Coronary artery (tissue), 2 donors: ENCODE measurements at places on chromosomes 4 and X.

- no peak for DNase-seq
Measured at GRCh38 chrX:114675365-114675764, 91.5 kb downstream of the HTR2C start.

GRCh38 chrX:7163146-7163677 is 15.3 kb upstream of the PUDP start:
- DNase-seq = no peak

DNA sequence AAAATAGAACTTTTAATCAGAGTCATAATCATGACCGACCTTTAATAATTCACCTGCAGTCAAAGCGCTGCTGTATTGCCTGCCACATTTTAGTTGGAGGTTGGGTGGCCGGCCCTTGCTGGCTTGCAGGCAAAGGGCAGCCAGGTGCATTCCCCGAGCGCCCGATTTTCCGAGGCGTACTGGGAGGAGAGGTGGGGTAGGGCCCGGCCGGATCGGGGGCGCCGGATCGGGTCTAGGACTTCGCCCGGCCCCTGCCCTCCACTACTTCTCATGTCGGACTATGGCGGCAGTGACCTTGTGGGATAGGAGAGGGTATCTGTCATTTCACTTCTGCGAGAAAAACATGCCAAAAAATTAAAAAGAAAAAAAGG is 2.5 kb upstream of the RS1 start:
- DNase-seq = peak; percentile 78

GRCh38 chrX:22073928-22074327 is 41.8 kb downstream of the PHEX start:
- DNase-seq = no peak

DNA sequence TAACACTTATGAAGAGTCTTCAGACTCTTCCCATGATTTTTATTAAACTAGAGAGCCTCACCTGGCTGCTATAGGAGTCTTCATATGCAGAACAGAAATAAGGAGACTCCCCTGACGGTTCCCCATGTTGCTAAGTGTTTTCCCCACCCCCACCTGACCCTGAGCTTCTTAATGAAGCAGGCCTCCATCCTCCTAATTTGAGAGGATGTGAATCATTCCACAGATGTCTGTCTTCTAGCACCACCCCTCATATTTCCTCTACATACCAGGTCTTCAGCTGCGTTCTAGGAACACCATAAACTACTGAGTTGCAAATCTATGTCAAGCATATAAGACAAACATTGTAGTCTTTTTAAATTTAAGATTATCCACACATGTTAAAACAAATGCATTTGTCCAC is 36.9 kb downstream of the RP2 start:
- DNase-seq = no peak

GRCh38 chrX:16786791-16787735 is 797 bp downstream of the TXLNG start:
- no peak for DNase-seq

DNA sequence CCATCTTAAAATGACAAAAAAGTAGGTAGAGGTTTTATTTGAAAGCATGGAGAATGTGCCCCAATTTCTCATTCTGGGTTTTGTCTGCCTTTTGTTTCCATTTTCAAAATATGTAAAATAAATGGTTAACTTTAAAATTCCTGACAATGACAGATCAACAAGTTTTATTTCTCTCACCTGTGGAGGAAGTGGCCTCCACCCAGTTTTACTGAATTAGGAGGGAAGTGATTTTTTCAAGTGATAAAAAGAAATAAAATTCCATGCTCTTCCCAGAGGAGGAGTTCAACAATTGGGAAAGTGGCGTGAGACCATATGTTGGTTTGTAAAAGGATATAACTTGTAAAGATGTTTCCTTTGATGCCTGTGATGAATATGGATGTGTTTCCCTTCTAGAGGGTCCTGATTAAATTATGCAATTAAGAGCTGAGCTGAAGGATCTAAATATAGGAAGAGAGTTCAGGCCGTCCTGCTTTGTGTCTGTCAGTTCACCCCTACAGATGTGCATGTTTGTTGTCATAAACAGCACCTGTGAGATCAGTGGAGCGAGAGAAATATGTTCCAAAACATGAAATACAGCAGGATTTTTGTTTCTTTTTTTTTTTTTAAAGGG is 19.5 kb downstream of the SMAD1 start:
- no peak for DNase-seq

GRCh38 chrX:133745349-133745748 is 240.0 kb downstream of the GPC3 start:
- DNase-seq = no peak

- no peak for DNase-seq
Measured at GRCh38 chr4:13403326-13403725, 80.8 kb downstream of the RAB28 start.

- DNase-seq = no peak
Measured at GRCh38 chrX:27918799-27919198, 62.5 kb downstream of the DCAF8L1 start.

DNA sequence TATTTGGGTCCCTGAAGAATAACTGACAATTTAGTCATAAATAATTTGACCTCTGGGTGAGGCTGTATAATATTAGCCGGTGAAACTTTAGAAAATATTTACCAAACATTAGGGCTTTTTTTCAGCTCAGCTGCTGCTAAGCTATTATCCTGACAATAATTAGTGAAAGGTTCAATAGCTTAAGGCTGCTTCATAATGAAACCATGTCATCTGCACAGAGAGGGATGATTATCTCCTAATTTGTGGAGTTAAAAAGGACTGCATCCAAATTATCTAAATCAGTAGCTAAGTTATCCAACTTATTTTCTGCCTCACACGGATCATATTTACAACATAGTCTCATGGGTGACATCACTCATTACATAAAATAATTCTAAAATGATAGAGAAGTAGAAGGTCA is 1249.8 kb downstream of the RAPGEF2 start:
- DNase-seq = no peak

DNA sequence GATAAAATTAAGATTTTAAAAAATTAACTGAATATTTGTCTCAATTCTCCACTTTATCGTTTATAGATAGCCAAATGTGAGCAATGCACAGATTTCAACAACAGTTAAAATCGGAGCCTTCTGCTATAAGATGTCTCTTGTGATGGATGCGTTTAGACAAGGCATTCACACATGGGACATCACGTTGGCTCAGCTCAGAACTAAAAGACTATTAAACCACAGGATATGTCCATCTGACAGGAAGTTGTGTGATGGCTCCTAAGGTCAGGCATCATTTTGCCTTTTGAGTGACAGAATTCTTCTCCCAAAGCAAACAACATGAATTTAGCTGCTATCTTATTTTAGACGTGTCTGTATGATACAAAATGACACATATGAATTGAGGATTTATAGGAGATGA is 17.3 kb upstream of the VCX3B start:
- no peak for DNase-seq

DNA sequence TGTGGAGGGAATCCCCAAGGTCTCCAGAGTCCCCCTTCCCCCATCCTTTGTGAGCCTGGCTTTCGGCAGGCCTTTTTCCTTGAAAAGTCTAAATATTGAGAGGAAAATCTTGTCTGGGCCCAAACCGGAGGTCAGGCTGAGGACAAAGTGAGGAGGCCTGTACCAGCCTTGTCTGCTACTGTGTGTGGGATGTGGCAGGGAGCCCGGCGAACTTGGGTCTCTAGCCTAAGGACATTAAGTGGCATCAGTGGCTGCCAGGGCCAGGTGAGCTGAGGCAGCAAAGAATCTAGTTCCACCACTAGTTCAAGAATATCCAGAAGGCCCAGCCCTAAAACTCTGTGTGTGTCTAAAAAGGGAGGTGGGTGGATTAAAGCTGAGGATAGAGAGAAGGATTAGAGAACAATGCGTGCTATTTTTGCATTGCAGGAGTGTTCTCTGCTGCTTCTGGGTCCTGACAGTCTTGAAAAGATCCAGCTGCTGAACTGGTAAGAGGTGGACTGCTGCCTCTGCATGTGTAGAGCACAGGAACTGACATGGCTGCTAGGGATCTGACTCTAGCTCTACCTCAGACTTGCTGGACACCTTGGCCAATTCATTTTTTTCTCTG is 1.2 kb upstream of the AMER1 start:
- DNase-seq = no peak

DNA sequence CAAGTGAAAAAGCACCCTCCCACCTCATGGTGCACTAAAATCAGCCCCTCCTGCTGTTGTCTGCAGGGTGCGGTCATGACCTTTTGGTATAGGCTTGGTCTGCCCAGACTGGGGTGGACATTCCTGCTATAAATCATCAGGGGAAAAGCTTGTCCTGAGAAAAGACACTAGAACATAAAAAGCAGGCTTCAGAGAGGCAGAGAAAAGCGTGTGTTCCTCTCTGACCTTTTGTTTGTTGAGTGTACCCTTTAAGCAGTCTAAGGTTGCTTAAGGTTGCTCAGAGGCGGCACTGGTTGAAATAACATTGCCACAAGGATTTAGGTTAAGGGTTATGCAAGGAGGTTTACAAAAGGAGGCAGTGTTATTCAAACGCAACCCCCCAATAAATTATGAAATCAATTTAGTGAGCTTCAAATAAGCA is 43.5 kb downstream of the CCDC158 start:
- DNase-seq = no peak

DNA sequence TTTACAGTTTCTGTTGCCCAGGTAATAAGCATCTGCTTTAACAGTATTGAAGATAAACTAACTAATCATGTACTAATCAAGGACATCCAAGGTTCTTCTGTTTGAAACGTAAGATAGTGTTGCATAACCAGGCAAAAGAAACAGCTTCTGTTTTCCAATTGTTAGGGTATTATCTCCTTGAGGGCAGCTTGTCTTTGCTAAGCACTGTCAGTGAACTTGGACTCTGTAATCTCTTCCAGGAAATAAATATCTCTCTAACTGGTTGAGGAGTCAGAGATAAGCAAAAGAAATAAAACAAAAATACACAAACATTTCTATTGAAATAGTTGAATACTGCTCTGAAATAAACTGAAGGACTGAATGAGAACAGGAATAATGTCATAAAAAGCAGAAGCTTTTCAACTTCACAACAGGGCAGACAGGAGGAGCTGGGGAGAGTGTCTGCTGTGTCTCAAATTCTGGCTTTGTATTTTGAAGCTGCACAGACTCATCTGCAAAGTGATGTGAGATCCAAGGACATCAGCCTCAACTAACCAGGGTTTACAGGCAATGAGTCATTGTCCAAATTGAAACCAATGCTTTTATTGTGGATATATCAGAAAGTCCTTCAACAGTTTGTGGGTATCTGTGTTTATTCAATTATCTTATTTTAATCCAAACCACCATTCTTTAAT is 1253.0 kb upstream of the PCDH7 start:
- DNase-seq = no peak

DNA sequence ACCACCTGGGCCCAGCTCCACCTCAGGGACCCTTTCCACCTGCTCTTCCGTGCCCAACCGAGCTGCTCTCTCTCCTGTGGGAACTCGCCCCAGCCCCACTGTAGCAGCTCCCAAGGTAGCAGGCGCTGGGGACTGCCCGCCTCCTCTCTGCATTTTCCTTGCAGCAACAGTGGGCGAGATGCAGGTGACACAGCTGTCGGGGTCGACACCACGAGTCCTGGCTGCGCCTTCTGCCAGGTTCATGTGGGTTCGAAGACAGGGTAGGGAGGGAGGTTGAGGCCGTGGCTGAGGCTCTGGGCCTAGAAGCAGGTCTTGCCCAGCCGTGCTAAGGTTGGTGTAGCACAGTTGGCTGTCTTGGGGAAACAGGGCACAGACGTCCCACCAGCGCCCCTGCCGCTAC is 245.2 kb upstream of the FSTL5 start:
- DNase-seq = no peak

GRCh38 chrX:153469811-153470410 is 465 bp downstream of the HAUS7 start:
- no peak for DNase-seq

GRCh38 chrX:44937606-44938005 is 64.6 kb downstream of the KDM6A start:
- DNase-seq = no peak

DNA sequence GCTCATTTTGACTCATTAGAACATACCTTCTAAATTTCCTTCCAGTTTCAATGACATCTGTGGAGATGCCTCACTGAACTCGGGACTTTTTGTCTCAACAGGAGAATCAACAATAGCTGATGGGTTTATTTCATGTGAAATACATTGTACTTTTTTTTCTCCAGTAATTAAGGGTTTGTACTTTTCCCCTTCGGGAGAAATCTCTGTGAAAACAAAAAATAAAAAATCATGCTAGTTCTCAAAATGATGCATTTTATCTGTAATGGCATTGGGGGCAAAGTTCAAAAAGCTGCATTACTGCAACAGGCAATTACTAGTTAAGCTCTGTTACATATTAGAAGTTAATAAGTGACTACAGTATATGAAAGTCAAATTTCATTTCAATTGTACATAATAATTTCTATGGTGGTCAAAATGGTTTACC is 167.3 kb upstream of the SH3RF1 start:
- DNase-seq = no peak

GRCh38 chr4:165799384-165799815 is 73.6 kb upstream of the TLL1 start:
- no peak for DNase-seq

DNA sequence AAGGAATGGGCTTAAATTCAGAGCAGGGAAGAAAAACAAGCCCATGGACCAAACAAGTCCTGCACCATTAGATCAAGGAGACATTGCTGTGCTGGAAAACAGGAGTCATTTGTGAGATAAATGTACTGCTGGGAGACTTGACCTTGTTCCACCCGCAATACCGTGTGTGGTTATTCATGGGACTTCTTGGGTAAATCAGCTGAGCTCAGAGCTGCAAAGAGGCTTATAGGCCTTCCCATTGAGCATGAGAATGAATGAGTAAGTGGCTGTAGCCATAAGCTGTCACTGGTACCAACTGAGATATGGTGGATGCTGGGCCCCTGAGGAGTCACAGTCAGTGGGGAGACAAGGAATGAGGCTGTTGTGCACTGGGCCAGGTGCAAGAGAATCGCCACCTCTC is 2.3 kb upstream of the CYTL1 start:
- no peak for DNase-seq

GRCh38 chrX:22360129-22360528 is 87.4 kb downstream of the CBLL2 start:
- DNase-seq = no peak

DNA sequence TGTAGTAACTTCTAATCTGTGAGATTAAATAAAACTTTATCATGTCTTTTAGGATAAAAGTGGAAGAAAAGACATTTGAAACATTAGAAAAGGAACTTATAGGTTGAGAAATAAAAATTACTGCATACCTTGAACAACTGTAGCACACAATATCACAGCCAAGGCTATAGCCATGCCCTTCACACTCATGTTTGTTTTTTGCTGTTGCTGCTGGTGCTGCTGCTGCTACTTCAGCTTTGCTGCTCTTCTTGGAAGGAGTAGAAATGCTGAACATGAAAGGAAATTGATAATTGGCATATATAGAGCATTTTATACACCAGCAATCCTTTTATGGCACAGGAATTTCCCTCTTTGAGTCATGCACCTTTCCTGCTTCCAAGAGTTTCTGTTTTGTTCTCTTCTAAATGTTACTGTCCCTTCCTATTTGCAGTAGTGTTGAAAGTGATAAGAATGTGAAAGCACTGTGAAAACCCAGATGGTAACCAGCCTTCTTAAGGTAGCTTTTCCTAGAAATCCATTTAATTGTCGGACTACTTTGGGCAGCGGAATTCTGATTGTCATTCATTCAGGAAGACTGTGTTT is at the start of gene CXCL11:
Gene CXCL11 (minus strand): TSS at position 272 of the 582 bp plus-strand sequence. CDS start 83 bp downstream, at position 189.
- DNase-seq = no peak
